Activated naive CD4-positive, alpha-beta T cell treated with Interleukin-2 at 50 U/mL for 16 hours (primary cell): ENCODE measurements at places on chromosomes 1 and 21.

GRCh38 chr1:182674346-182675246 lies 9.8 kb downstream of the RGS8 start:
- no peak for DNase-seq

- no peak for DNase-seq
Measured at GRCh38 chr21:32108566-32108965, 170.3 kb downstream of the MIS18A start.

DNA sequence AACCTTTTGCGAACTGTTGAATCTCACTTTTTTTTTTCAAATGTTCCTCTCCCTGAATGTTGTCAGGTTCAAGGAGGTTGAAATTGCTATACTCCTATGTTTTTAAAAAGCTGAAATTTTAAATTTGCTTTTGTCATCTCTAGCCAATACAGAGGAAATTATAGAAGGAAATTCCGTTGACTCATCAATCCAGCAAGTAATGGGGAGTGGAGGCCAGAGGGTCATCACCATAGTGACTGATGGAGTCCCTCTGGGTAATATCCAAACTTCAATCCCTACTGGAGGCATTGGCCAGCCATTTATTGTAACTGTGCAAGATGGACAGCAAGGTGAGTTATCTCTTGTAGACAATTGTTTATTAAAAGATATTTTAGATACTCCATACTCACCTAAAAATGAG lies 36.3 kb downstream of the GABPB2 start:
- no peak for DNase-seq

- no peak for DNase-seq
Measured at GRCh38 chr1:89767618-89768017, 53.2 kb upstream of the LRRC8D start.

DNA sequence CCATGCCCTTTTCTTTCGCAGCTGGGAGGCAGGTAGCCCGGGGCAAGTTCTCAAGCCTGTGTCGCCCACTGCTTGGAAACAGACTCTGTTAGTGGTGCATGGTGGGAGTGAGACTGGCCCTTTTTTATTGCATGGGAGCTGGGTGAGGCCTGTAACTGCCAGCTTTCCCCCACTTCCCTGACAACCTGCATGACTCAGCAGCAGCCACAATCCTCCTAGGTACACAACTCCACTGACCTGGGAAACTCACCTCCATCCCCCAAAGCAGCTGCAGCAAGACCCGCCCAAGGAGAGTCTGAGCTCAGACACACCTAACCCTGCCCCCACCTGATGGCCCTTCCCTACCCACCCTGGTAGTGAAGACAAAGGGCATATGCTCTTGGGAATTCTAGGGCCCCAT lies 25.8 kb downstream of the PIGP start:
- DNase-seq = no peak

- DNase-seq = no peak
Measured at GRCh38 chr1:24362982-24363614, 43.9 kb downstream of the GRHL3 start.

GRCh38 chr1:12244585-12244984 lies 14.8 kb downstream of the VPS13D start:
- no peak for DNase-seq

- DNase-seq = no peak
Measured at GRCh38 chr1:175132436-175132835, 60.1 kb downstream of the KIAA0040 start.

GRCh38 chr21:33968080-33968994 lies 52.7 kb upstream of the ATP5PO start:
- DNase-seq = no peak

DNA sequence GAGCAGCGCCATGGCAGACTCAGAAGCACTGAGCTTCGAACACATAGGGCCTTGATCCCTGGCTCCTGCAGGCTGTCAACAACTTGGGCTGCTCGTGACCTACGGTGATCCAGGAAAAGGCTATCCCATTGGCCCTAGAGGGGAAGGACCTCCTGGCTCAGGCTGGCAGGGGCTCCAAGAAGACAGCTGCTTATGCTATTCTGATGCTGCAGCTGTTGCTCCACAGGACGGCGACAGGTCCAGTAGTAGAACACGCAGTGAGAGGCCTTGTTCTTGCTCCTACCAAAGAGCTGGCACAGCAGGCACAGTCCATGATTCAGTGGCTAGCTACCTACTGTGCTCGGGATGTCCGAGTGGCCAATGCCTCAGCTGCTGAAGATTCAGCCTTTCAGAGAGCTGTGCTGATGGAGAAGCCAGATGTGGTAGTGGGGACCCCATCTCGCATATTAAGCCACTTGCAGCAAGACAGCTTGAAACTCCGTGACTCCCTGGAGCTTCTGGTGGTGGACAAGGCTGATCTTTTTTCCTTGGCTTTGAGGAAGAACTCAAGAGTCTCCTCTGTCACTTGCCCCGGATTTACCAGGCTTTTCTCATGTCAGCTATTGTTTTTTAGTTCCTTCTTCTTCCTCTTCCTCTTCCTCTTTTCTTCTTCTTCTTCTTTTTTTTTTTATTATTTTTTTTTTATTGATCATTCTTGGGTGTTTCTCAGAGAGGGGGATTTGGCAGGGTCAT lies 18.9 kb downstream of the ITLN2 start:
- no peak for DNase-seq

DNA sequence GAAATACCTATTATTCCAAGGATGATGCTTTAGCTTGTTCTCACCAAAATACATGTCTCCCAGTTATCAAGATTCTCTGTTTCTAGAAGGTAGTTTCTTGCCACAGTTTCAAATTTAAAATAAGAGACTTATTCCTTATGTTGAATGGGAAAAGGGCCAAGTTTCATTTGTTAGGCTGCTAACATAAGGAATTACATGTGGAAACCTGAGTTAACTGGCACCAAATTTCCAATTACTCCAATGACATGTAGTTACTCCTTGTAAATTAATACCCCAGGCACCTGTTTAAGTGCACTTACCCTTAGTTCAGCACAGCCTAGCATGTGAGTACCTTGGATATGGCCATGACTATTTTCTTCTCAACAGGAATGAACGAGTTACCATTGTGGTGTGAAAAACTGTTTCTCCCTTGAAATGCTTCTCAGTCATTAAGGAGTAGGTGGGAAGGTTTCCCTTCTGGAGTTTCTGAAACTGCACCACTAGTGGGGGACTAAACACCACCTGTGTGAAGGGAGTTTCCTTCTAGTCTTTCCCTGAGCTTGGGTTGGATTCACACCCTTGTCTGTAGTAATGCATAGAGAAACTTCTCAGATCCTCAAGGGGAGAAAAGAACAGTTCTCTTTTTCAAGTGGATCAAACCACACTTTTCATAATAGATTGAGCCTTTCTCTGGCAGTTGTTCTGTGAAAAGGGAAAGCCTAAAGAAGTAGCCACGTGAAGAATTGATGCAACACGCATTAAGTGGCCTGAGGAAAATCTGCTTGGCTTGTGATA lies 32.3 kb upstream of the LRRC8C start:
- no peak for DNase-seq
